ENCODE measurements at places on chromosomes 7 and 10.

GRCh38 chr7:111796671-111797070, 234.4 kb upstream of the IMMP2L start:
- DNase-seq = no peak

- DNase-seq = peak; percentile 79
These were observed 140.6 kb upstream of the TMEM168 start for GRCh38 chr7:112930787-112931186.

DNA sequence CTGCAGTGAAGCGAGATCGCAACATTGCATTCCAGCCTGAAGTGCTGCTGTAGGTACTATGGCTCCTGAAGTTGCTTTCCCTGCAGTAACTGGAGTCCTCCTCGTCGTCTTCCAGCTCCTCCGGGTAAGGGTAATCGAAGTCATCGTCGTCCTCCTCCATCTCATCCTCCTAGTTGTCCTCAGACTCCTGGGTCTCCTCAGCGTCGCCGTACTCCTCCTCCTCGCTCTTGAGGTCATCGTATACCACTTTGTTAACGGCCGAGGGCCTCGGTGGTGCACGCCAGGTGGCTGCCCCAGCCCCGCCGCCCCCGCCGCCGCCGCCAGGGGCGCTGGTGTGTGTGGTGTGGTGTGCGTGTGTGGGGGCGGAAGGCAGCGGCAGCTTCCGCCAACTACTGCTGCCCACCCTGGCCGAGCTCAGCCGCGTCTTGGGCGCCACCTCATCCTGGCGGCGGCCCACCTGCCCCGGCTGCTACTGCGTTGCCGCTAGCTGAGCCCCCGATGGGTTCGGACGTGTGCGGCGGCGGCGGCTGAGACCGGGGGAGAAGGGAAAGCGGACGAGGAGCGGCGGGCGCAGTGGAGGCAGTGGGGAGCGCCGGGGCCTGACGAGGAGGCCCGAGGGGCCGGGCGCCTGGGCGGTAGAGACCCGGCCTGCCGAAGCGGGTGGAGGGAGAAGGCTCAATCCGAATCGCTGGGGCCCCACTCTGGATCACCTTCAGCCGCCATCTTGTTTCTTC, 11.8 kb upstream of the ACBD5 start:
- DNase-seq = no peak

GRCh38 chr10:78337016-78337415, 303.4 kb downstream of the RPS24 start:
- DNase-seq = no peak

GRCh38 chr10:106931159-106931852, 233.2 kb downstream of the SORCS1 start:
- no peak for DNase-seq

GRCh38 chr10:27481486-27481885, 22.6 kb upstream of the RAB18 start:
- DNase-seq = no peak

- DNase-seq = no peak
These were observed 46.8 kb downstream of the CHST3 start for GRCh38 chr10:72011016-72011415.

GRCh38 chr10:2927958-2928840, 139.1 kb upstream of the PFKP start:
- DNase-seq = no peak

DNA sequence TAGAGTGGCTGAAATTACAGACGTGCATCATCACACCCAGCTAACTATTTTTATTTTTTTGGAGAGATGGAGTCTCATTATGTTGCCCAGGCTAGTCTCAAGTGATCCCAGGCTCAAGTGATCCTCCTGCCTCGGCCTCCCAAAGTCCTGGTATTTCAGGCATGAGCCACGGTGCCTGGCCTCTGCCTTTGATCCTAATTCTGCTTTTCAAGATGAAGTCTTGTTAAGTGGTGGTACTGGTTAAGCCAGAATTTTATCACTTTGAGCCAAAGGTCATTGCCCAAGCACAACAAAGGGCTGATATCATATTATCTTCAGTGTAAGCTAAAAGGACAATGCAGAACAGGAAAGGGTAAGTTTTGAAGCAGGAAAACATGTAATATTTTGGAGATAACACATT, 64.2 kb downstream of the MYOF start:
- no peak for DNase-seq

- no peak for DNase-seq
These were observed 111.5 kb downstream of the BMPER start for GRCh38 chr7:34016876-34017275.

DNA sequence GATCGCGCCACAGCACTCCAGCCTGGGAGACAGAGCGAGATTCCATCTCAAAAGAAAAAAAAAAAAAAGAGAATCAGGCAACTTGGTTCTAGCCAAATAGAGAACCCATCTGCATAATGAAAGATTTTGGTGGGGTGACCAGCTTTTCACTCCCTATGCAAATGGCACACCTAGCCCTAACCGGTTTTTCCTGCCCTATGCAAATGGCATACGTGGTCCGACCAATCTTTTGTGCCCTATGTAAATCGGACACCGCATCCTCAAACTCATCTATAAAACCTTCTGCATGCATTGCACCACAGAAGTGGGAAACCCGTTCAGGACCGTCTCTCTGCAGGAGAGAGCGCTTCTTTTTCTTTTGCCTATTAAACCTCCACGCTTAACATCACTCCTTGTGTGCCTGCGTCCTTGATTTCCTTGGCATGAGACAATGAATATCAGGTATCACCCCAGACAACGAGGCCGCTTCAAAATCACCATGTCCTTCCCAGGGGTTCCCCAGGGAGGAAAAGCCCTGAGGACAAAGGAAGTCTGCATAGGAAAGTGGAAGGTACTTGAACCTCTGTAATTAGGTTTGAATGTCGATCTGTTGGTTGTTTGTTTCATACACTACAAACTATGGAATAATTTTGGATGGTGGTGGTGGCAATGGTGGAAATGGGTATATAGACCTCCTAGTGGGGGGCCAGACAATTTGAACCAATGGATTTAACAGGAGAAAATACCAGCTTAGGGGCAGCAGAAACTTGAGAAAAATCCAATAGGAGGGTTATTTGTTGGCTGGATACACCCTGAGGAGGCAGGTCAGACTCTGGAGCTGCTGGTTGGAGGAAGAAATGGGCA, 396.2 kb downstream of the TYW1 start:
- DNase-seq = no peak

DNA sequence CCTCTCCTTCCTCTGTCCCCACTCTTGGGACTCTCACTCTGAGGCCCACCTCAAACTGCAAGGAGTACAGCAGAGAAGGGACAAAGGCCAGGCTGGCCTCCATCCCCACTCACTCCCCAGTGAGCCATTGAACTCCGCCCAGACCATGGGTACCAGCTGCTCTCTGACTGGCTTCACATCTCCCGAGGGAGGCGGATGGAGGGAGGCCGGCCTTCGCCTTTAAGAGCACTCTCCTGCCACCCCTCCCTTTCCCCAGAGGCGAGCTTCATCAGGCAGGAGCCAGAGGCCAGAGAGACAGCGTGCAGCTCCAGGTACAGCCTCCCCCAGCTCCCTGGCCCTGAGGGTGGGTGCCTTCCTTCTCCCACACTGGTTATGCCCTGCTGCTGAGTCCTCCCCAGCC, 1.8 kb upstream of the LDB3 start:
- DNase-seq = no peak

DNA sequence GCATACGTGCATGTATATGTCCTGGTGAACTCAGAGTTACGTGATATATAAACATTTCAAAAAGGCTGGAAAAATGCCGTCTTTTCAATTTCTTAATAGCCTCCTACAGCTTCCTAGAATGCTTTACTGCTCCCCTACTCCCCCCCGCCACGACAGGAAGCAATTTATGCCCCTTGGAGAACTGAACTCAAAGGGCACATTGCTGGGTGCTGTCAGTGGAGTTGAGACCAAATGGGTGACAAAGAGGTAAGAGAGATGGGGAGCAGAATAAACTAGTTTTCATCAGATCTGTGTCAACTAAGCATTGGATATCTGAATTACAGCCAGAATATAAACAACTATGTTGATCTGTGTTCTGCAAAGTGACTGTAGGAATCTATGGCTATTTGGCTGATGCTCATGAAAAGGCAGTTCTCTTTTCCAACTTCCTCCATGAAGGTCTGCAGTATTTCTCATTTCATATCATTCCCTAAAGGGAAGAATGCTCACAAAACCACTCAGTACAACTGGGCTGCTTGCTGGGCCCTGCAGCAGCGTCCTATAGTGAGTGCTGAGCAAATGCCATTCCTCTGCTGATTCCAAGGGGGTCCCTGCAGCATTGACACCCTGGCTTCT, 171.3 kb upstream of the HPS1 start:
- DNase-seq = no peak

DNA sequence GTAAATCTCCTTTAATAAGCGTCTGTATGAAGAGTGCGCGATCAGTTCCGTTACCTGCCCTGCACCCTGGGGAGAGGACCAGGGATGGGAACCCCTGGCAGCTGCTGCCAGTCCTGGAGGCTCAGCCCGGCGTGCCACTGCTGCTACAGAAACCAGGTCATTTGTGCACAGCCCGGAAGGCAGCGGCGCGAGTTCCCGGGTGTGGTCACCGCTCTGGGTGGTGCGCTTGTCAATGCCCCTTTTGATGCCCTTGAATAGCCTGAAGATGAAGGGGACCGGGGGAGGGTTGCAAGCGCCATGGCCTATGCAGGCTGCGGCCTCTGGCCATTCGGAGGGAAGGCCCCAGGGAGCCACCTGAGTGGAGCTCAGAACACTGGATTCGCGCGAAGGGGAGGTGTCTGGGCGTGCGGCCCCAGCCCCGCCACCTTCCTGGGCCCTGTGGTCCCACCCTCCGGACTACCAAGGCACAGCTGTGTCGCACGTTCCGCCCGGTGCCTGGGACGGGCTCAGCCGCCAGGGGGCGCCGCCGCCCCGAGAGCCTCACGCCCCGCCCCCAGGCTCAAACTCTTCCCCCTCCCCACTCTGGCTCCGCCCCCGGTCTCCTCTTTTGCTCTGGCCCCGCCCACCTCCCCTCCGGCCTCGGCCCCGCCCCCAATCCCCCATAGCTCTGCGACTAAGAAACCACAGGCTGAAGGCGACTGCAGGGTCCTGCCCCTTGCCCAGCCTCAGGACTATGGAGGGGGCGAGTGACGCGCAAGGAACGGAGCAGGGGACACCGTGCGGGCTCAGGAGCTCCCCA, 16.5 kb downstream of the AP5Z1 start:
- DNase-seq = no peak

GRCh38 chr10:32065856-32066255, 9.6 kb upstream of the KIF5B start:
- DNase-seq = peak; percentile 68

GRCh38 chr7:1054861-1055450, 10.6 kb downstream of the GPR146 start:
- no peak for DNase-seq

- DNase-seq = peak; percentile 0
These were observed 481.6 kb downstream of the SH2D4B start for GRCh38 chr10:81019029-81019890.

DNA sequence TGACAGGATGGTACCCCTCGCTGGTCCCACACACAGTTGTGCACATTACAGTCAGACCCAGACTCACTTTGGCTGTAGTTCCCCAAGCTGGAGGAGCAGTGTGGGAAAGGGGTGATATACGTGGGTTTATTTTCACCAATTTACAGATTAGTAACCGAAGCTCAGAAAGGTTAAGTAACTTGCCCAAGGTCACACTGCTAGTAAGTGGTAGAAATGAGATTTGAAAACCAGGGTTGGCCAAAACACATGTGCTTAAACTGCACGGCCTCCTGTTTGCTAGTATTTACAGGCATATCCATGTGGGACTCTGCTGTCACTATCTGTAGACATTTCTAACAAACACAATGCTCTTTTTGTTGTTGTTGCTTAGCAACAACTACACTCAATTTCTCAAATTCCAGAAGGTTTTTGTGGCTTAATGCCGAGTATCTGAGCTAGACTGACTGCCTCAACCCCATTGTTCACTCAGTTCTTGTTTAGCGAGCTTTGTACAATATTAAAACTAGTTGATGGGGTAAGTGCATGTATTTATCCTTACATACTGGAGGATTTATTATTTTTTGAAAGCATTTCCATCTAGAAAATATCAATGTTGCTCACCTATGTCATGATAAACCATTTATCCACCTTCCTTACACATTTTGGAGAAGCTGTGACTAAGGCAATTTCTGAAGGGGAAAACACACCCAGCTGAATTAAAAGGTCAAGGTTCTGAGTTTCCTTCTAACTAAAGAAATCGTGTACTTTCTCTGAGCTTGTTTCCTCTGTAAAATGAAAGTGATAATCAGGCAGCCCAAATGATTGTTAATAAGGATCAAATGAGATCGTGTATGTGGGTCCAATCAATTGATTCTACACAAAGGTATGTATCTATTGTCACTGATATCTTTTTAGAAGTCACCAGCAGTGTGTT, 5.3 kb upstream of the TMEM139 start:
- peak; percentile 37 for DNase-seq

DNA sequence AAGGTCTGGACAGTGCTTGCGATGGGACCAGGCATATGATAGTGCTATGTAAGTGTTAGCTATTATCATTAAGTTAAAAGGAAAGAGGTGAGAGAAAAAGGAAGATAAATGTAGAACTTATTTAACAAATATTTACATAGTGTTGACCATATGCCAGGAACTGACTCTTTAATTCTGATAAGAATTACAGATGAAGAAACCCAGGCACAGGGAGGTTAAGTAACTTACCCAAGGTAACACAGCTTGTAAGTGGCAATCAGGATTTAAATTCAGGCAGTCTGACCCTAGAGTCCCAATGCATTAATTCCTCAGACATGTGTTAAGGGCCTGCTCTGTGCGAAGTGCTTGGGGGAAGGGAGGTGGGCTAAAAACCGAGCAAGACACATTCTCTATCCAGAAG, 11.1 kb downstream of the FFAR4 start:
- no peak for DNase-seq

DNA sequence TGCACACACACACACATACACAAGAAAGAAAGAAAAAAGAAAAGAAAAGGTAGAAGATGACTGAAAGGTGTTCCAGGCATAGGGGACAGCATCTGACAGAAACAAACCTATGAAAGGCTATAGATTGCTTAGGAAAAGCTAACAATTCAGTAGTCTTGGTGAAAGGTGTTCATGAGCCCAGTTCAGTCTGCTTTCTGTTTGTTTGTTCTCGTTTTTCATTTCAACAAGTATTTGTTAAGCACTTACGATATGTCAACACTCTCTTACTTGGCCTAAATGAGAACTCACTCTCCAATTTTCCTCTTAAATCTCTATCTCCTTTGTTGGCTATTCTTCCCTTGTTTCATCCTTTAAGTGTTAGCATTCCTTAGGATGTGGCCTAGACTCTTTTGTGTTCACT, 133.2 kb downstream of the GRM8 start:
- no peak for DNase-seq

DNA sequence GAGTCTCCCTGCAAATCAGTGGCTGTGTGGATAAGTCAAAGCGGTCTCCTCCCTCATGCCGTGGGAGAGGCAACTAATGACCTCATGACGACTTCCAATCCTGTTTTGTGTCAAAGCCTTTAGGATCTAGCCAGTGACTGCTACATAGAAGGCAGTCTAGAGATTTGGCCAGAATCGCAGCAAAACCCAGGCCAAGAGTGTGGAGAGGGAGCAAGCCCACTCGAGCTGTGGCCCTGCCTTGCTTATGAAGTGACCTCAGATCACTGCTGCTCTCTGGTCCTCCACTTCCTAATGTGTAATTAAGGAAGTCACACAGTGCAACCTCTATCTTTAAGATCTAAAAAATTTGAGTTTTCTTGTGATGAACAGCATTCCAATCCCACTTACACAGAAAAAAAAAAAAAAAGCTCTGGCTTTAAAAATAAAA, 296.7 kb upstream of the KLF6 start:
- no peak for DNase-seq
